ENCODE measurements at places on chromosomes 6 and 20.

GRCh38 chr20:36275441-36276189 lies 30.5 kb upstream of the DLGAP4 start:
- no peak for DNase-seq

GRCh38 chr6:149445095-149445466 lies 39.7 kb downstream of the ZC3H12D start:
- no peak for DNase-seq

DNA sequence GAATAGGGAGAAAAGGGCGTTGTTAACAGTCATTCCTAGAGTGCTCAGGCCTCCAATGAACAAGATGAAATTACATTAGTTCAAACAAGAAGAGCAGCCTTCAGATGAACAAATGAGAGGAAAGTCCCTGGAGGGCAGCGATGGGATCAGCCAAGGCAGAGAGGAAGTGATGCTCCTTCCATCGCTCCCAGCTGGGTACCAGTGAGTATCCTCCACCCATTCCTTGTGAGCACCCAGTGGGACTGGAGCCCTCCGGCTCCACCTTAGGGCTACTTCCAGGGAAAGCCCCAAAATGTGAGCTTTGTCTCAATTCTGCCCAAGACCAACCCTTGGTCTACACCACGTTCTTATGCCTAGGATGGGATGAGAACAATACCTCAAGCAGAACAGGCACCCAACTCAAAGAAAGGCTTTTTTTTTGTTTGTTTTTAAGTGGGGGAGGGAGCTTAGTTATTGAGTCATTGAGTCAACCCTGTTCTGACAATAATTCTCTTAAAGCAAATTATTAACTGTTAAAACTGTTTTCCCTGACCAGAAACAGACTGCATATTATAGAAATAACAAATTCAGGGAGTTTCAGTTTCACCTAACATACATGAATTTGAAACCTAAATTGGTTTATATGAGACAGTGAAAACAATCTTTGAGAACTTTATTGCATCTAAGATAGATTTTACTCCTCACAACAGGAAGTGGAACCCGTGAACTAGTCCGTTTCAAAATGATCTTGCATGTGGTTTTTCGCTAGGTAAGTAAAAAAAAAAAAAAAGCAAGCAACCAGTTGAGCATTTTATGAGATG lies 106.9 kb downstream of the IPCEF1 start:
- no peak for DNase-seq

GRCh38 chr6:76275746-76276145 lies 203.3 kb upstream of the IMPG1 start:
- no peak for DNase-seq

DNA sequence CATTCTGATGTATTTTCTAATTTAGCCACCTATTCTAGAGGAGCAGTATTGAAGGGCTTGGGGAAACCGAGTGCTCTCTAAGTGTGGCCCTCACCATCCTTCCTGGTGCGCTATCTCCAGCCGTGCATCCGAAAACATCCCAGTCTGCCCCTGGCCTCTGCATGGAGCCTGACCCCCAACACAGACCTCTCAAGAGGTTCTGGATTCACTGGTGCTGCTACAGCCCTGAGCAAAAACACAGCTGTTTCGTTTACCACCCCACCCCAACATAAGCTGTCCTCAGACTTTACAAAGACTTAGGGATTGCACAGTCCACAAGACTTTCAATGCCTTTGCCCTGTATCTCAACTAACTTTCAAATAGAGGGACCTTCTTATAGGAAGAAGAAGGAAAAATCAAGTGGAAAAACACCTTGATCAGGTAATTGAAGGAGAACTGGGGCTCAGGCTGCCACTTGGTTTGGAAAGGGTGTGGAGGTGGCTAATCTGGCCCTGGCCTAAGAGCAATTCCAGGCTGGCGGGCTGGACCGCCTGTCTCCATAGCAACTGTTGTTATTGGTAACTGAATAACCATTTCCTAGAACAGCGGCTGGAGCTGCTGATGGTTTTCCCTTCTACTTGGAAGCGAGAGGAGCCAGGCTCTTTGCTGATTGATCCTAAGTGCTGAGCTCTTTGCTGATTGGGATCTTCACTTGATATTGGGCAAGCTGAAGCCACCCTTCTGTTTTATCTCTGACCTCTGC lies 90.2 kb upstream of the TOX2 start:
- DNase-seq: no peak

DNA sequence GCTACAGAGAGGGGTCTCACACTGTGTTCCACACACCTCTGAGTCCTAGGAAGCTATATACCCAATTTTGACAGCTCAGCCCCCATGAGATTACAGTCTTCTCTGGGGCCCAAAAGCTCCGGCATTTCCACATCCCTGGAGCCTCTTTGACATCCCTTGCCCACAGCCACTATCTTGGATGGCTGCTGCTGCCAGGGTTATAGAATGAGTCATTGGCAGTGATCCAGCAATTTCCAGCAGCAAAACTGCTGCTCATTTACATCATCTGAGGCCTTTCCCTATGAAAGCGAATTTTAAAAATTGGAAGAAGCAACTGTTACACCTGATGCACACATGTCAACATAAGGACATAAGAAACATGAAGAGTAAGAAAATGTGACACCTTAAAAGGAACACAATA lies 590.7 kb downstream of the MEI4 start:
- no peak for DNase-seq
